ENCODE measurements at places on chromosomes 11 and 22.

DNA sequence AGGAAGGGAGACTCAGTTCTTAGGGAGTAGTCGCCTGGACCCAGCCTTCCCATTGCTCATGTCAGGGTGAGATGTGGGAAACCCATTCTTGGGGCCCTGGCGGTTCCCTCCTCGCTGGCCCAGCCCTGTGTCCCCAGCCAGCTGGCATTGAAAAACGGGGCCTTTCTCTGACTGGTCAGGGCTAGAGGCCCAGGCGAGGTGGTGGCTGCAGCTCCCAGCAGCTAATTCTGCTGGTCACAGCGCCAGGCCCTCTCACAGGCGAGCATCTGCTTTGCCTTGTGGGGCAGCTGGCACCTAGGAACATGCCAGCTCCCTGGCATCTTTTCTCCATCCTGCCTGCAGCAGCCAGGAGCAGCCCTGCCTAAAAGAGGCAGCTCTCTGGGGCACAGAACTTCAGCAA is 20.1 kb downstream of the TSPAN18 start:
- DNase-seq, result no peak

DNA sequence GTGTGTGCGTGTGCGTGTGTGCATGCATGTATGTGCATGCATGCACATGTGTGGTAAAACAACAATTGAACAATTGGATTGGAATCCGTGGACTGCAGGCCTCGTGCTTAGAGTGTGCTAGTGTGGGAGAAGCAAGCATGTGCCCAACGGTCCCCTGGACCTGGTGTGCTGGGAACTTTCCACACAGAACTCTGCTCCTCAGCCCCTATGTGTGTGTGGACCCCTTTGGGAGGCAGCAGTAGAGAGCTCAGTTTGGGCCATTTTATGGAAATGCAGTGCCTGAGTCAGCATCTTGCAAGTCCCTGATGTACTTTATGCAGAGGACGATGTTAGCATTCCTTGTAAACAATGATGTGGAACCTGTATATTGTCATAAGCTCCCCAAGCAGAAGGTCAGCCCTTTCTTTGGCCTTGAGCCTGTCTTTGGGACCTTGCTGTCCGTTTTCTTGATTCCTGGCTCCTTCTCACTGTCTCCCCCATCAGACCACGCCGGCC is 167.3 kb downstream of the TBC1D22A start:
- DNase-seq, result no peak

- no peak for DNase-seq
Measured at GRCh38 chr22:35341090-35341874, 39.6 kb upstream of the HMOX1 start.

DNA sequence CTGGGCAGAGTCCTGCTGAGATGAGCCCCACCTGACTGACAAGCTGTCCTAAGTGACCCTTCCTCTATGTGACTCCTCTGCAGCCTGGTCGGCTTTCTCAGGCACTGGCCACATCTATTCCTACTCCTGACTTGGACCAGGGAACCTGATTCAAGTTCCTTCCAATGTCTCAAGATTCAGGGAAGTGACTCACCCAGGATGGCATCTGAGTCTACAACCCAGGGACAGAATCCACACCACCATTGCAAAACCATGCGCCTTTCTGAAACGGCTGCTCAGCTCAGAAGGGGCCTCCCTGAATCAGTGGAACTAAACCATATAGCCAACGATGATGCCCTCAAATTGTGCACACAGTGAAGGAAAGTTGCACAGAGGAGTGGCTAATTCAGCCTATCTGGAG is 63.9 kb upstream of the CSNK2A3 start:
- no peak for DNase-seq

DNA sequence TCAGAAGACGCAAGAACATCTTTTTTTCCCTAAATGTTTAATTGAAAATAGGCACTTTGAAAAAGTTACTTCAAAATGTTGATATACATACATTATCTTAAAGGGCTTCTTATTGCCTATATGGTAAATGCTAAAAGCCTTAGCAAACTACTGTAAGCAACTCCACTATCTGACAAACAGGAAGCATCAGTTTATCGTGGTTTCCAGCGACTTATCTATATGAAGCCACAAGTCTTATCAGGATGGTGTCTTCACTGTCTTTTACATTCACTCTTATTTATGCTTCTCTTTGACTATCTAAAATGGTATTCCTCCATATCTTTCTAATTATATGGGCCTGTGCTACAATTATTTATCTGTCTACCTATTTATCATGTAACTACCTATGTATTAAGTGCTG is 2091.9 kb downstream of the LRRC4C start:
- no peak for DNase-seq

DNA sequence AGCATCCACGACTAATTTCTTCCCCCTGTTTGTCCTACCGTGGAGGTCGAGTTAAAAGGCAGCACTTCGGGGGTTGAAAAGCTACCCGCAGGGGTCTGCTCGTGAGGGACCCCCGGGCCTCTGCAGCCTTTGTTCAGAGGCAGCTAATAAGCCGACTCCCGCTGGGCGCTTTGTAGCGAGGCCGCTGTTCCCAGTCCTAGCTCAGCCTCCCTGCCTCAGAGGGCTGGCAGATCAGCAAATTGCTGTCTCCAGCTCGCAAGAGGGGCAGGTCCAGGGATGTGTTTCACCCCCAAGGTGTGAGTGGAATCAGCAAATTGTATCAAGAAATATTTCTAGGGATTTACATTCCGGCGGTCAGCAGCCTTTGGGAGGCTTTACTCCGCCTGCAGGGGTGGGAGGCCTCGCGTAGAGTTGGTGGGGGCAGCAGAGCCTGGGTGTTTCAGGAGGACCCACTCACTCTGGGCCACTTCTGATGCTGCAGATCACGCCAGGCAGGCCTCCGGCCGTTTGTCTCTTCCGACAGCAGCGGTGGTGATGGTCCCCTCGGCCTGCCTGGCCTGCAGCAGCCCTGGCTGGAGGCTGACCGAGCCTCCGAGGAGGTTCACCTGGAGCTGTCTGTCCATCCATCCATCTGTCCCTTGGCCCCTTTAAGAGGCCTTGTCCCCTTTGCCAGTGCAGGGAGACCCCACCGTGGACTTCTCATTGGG is 21.6 kb upstream of the KCNQ1OT1 start:
- DNase-seq, result no peak

DNA sequence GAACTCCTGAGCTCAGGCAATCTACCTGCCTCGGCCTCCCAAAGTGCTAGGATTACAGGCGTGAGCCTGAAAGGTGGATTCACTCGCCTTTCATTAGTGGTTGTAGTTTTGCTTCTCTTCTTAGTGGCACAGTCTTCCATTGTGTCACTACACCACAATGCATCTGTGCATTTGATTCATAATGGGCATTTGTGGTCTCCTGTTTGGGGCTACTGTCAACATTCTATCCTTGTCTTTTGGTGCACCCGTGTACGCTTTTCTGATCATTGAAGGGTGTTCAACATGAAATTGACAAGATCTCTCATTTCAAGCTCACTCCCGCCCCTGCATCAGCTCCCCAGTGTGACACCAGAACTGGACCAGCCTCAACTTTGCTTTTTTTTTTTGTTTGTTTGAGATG is 2.0 kb upstream of the SYT12 start:
- DNase-seq, result no peak

- no peak for DNase-seq
Measured at GRCh38 chr11:122756417-122756816, 81.9 kb upstream of the CRTAM start.

GRCh38 chr22:31812977-31813605 is 59.3 kb downstream of the DEPDC5 start:
- no peak for DNase-seq

DNA sequence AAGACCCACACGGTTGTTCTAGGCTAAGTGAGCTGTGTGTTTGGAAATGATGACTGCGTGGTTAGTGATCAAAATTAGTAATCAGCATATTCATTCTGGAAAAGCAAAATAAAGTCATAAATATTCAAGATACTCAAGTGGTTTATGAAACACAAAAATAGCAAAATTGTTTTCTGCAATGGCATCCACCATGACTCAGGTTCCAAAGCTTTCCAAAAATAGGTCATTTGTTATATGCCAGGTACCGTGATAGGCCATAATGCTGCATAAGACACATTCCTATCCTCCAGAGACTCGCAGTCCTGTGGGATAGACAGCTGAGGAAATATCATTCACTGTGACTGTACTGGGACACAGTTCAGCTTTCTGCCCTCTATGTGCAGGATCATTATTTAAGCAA is 2.4 kb upstream of the ATL3 start:
- no peak for DNase-seq

GRCh38 chr11:26580929-26581328 is 8.9 kb upstream of the MUC15 start:
- DNase-seq, result no peak

- DNase-seq, result no peak
Measured at GRCh38 chr11:10376061-10376460, 71.2 kb downstream of the ADM start.

GRCh38 chr11:64583296-64584262 is 7.4 kb upstream of the SLC22A12 start:
- DNase-seq, result no peak

Data from hindlimb muscle (tissue), 1 donor.